ENCODE measurements at places on chromosomes 4 and X. TPM values are rescaled to one million over a fixed set of nuclear protein-coding genes. Genes with fewer than 3 reads are reported as not detected.

DNA sequence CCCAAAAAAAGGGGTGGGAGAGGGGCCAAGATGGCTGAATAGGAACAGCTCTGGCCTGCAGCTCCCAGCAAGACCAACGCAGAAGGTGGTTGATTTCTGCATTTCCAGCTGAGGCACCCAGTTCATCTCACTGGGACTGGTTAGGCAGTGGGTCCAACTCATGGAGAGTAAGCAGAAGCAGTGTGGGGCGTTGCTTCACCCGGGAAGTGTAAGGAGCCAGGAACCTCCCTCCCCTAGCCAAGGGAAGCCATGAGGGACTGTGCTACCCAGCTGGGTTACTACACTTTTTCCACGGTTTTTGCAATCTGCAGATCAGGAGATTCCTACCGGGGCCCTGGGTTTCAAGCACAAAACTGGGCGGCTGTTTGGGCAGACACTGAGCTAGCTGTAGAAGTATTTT is 13.9 kb upstream of the OCIAD1 start:
- no peak for DNase-seq

DNA sequence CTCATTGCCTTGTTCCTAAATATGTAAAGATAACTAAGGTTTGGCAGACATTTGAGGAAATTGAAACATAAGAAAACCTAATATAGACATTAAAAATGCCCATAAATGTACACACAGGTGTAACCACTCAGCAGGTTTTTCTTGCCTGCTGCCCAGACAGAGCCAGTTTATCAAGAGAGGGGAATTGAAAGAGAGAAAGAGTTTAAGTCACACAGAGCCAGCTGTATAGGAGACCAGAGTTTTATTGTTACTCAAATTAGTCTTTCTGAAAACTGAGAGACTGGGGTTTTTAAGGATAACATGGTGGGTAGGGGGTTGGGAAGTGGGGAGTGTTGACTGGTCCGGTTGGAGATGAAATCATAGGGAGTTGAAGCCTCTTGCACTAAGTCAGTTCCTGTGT is 119.0 kb downstream of the CFAP299 start:
- DNase-seq: no peak

DNA sequence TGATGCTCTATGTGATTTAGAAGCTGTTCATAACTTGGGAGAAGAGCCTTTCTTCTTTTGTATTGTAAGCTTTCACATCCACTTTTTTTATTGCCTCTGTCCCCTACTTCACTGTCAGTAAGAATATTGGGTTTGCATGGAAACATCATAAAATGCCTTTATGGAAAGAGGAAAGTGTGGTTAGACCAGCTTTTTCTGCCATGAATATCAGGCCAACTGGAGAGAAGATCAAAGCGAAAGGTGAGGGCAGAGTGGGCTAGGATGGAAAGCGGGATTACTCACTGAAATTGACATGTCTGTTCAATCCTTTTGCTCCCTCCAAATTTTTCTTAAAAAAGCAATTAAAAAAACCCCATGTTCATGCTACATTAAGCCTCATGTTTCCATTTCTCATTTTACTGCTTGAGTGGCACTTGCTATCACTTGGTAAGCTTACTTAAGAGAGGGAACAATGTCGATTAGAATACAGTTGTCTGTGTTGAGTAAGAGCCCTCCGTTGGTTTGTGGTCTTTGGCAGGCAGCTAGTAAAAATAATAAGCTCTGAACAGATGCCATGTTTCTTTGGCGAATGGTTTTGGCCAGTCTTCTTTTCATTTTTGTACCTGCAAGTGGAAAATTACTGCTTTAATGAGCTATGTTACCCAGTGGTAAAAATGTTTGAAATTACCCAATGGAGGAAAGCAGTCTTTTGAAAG is 35.9 kb downstream of the SUPT20HL1 start:
- DNase-seq: no peak

- no peak for DNase-seq
Observed at GRCh38 chr4:123088501-123088900, 166.1 kb upstream of the NUDT6 start.

Gene SMC1A
- total RNA-seq: 70.4 TPM

Gene HHIP
- not detected for total RNA-seq
